ENCODE measurements at places on chromosomes 11 and 22.

- no peak for DNase-seq
Measured at GRCh38 chr11:118175031-118175992, 1.1 kb downstream of the SCN2B start.

DNA sequence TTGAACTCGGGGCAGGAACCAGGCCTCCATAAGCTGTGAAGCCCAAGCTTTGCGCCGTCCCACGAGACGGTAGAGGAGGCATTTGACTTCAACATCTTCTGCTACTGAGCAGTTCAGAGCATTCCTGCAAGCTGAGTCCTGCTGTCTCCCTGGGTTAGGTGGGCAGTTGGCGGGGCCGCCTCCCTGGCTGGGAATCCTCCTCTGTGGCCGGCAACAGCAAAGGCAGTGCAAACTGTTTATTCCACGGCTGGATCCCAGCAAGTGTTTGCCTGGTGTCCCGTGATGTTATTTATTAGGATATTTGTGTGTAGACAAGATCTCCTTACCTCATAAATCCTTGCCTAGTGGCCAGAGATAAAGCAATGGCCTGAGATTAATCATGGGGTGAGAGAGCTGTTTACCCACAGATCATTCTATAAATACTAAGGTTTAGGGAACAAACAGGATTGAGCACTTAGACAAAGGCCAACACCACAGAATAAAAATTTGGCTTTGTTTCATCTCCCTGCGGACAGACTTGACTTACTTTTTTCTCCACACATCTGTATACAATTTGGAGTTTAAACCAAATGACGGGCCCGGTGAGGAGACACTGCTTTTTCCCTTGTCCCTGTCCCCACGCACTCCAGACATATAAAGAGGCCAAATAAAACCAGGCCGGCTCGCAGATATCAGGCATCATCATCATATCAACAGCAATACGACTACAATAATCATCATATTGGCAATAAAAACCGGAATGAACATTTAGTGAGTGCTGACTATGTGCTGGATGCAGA, 63.4 kb downstream of the NAT10 start:
- no peak for DNase-seq

DNA sequence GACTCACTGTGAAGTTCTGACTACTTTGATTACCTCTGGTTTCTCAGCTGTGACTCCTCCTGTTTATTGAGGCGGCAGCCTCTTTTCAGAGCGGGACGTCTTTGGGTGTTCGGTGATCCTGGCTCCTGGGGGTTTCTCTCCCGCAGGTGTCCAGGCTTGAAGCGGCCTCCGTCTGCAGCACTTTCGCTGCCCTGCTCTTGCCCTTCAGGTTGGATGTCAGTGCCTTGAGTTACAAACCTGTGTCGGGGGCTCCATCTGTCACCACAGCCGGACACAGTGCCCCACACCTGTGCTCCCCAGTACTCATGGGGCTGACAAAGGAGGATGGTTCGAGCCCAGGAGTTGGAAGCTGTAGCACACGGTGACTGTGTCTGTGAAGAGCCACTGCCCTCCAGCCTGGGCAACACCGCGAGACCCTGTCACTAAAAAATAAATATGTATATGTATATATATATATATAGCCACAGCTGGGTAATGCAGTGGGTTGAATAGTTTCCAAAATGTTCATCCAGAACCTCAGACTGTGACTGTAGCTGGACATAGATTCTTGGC, 104.1 kb downstream of the BRD1 start:
- DNase-seq = no peak

DNA sequence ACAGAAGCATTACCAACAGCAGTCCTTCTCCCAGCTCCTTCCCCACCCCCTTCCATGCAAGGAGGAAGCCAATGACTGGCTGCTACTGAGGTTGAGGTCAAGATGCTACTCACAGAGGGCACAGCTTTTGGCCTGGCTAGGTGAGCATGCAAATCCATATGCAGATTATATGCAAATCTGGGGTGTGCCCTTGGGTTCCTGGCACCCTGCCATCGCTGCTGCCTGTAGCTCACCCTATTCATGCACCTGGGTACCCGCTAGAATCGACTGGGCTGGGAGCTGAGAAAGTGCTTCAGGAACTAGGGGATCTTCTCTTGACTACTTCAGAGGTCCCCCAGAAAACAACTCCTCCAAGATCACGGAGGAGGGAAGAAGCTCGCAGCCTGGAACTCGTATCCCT, 4.0 kb downstream of the DSCAML1 start:
- DNase-seq = no peak

DNA sequence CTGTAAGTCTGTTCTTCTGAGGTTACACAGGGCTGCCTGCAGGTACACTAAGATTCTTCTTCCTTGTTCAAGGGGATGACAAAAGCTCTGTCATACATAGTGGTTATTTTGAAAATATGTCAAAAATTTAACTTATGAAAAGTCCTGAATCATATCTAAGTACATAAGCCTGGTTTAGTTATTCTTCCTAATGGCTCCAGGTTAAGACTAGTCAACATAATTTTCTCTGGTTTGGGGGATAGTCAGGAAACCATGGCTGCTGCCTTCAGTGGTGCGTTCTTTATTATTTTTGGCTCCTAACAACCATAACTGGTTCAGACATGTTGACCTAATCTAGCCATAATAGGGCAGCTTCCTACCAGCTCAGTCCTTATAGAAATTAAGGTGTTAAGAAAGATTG, 257.4 kb upstream of the DDI1 start:
- no peak for DNase-seq

DNA sequence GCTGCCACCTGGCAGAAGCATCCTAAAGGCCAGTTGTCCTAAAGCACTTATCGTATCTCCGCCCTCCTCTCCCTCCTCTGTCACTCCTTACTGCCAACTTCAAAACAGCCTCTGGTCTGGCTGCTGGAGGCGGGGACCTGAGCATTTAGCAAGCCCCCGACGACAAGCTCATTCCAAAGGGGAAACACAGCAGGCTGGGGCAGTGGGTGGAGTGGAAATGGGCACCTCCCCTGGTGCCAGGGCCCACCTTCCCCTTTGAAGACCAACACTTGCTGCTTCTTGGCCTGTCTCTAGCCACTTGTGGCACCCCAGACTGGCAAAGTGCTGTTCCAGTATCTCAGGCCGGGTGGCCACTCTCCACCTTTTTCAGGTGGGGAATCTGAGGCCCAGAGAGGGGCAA, 3.6 kb downstream of the MAP3K11 start:
- no peak for DNase-seq

- peak; percentile 46 for DNase-seq
Measured at GRCh38 chr22:35631597-35631996, 14.5 kb upstream of the MB start.

GRCh38 chr11:72605973-72606747, 68.1 kb downstream of the PDE2A start:
- DNase-seq = no peak

GRCh38 chr11:60914633-60915247, 782 bp downstream of the TMEM109 start:
- peak; percentile 46 for DNase-seq

DNA sequence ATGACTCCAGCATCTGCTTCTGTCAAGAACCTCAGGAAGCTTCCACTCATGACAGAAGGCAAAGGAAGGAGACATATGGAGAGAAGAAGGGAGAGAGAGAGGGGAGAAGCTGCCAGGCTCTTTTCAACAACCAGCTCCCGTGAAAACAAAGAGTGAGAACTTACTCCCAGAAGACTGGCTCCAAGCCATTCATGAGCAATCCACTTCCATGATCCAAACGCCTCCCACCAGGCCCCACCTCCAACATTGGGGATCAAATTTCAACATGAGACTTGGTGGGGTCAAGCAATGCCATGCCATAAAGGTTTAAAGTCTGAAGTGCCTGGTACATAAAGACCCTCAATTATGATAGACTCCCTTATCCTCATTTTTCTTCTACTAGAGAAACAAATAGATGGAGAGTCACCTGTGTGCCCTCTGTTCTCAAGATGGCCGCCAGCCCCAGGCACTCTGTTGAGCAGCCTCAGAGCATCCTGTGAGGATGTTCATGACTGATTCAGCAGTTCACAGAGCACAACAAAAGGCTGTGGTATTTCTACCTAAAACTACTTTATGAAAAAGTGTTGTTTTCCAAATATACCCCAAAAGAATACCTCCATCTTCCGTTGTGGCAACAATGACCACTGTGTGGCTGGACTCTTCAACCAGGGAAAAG, 69.0 kb upstream of the CRTAM start:
- DNase-seq = no peak

DNA sequence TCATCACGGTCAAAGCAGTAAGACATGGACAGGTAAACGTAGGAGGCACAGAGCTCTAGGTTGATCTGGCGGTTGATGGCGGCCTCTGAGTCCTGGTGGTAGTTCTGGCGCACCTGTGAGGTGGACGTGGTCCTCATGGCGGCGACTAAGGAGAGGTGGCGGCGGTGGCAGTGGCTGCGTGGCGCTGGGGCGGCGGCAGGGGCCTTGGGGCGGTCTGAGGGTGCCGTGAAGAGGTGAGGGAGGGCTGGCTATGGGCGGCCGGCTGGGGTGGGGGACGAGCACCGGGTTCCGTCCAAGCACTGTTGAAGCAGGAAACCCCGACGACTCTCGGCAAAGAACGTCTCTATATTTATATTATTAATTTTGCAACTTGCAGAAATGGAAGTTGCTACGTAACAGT, 85.6 kb downstream of the RSF1 start:
- no peak for DNase-seq

DNA sequence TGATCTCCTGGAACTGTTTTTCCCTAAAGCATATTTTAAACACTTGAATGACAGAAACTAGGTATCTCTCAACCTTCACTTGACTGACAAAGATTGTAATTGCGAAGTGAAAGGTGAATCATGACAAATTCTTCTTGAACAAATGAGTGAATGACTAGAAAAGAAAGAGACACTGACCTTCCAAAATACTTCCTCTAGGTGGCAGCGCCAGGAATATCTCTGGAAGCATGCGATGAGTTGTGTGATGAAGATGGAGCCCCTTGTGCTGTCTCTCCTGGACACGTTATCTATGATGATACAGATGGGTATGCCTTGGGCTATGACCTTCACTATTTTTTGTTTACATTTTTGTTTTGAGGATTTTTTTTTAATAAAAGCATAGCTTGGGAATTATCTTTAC, 7.0 kb upstream of the CASP12 start:
- DNase-seq = no peak

GRCh38 chr11:62547691-62548281, 1.2 kb upstream of the AHNAK start:
- DNase-seq = no peak

- DNase-seq = no peak
Measured at GRCh38 chr11:2472428-2473186, 27.8 kb downstream of the KCNQ1 start.

DNA sequence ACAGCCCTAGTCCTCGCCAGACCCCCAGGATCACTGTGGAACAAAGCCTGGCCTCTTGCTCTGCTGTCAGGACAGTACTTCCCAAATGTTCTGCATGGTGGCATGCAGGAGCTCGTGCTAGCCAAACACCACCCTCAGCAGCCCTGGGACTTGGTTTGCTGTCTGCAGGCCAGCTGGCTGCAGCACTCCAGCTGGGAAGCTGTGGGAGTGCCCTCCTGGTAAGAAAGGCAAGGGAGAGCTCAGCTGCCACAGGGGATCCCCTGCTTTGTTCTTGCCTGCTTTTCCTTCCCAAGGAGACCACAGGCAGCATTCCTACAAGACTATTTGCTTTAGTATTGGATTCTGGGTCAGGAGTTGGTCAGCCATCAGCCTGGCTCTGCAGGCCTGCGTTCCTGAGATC, 27.9 kb downstream of the TCIRG1 start:
- no peak for DNase-seq

GRCh38 chr11:73951797-73952196, 971 bp downstream of the DNAJB13 start:
- DNase-seq = no peak

- DNase-seq = no peak
Measured at GRCh38 chr11:2204361-2205213, 33.0 kb upstream of the TH start.

- peak; percentile 46 for DNase-seq
Measured at GRCh38 chr22:37627545-37627944, 11.9 kb upstream of the SH3BP1 start.

GRCh38 chr22:50544746-50545253, 899 bp upstream of the KLHDC7B start:
- peak; percentile 51 for DNase-seq

All from stimulated activated naive CD8-positive, alpha-beta T cell treated with anti-CD3 and anti-CD28 coated beads, Interleukin-15, amount 100 ng/mL, for 72 hours (primary cell).